ENCODE measurements at places on chromosomes 1 and 21. TPM values are rescaled to one million over a fixed set of nuclear protein-coding genes. Genes with fewer than 3 reads are reported as not detected.

- peak; percentile 77 for DNase-seq
These were observed 17.7 kb downstream of the TINAGL1 start for GRCh38 chr1:31593770-31594632.

DNA sequence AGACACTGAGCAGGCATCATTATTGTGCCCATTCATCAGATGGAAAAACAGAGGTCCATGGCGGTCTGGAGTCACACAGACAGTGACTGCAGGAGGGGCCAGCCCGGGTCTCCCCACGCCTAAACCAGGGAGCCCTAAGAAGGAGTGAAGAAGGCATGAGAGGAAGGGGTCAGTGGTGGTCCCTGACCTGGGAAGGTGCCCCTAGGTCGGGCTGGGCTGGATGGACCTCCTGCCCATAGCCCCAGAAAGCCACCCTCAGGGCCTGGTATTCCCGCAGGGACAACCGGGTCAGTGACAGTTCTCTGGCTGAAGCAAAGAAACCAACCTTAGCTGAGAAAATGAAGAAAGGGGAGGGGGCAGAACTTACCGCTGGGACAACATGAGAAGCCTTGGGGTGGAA lies 163.4 kb upstream of the C1orf174 start:
- no peak for DNase-seq

- DNase-seq = no peak
These were observed 65.3 kb downstream of the SUSD4 start for GRCh38 chr1:223298701-223299100.

DNA sequence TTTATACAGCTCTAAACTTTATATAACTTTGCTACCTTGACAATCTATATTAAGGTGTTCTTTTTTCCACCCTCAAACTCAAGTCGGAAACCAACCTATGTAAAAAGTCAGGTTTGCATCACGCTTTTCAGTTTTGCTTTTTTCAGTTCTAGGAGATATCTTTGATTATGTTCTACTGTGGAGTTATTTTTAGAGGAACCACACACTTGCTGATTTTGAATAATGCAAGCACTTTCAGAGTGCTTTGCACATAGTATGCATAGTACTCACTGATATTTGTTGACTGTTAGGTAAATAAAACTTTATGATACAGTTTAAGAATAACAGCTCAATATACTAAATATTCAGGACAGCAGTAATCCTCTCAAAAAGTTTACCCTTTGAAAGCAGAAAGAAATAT lies 564.2 kb upstream of the ZRANB2 start:
- no peak for DNase-seq

- no peak for DNase-seq
These were observed 371.6 kb downstream of the AMY1C start for GRCh38 chr1:104121271-104121670.

DNA sequence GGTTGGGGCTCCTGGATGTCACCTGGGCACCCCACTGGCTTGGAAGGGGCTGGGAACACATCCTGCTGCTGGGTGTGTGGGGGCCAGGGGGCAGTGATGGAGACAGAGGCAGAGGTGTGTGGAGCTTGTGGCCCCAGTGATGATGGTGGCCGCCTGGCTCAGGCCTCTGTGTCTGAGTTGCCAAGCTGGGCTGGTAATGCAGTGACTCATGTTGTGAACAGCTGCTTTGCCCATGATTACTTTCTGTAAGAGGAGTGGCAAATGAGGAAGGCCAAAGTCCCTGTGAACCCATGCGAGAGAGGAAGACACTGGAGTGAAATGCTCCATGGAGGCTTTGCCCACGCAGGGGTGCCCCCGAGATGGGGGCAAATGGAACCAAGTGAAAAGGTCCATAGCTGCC lies 86.8 kb downstream of the KCNJ6 start:
- DNase-seq = no peak

TMEM269 gene
- not detected for total RNA-seq

TRIM46 gene
- 10.7 TPM for total RNA-seq

C1orf185 gene
- total RNA-seq = not detected

NBPF10 gene
- total RNA-seq = 3.2 TPM
